Activated naive CD4-positive, alpha-beta T cell treated with anti-CD3 and anti-CD28 coated beads, Interleukin-2, amount 10 ng/mL, durations not matched to agents 7 days and 5 days (primary cell): ENCODE measurements at places on chromosomes 11 and 22.

DNA sequence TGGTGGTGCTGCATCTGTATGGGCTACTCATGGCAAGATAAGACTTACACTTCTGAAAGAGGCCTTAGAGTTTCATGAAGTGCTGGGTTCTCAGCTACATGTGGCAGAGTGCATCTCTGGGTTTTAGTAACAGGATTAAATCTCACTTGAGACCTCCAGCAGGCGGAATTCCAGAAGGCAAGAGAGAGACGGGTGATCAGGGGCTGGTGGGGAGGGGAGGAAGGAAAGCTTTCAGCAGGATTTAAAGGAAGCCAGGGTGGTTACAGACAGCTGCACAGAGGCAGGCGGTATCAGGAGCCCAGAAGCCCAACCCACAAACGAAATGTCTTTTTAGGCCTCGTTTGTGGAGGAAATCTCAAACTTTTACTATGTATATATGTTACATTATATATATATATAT is 56.2 kb upstream of the CD82 start:
- DNase-seq: no peak

DNA sequence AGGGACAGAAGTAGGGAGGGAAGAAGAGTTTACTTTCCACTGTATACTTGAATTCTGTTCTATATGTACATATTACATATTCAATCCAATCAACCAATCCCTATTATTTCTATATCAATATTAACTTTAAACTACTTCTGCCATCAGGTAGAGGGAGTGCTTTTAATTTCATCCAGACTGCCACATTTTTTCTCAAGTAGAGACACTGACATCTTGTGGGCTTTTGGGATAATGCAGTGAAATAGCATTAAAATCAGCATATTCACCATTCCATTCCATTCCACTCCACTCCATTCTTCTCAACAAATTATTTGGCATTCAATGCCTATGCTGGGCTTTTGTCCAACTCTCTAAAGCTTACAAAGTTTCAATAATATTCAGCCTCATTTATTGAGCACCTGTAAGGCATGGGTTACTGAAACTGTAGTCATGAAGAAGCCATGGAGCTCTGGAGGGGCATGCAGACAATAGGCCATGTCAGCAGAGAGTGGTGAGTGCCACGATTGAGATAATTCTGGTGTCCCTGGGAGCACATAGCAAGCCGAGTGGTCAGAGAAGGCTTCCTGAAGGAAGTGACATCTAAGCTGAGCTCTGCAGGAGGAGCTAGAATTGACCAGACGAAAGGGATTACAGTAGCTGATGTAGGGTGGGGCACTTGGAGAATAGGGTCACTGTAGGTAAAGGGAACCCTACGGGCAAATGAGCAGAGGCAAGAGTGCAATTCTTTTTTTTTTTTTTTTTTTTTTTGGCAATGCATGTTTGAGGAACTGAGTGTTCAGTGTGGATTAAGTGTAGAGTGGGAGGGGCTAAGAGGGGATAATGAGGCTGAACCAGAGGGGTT is 12.8 kb upstream of the CLPB start:
- no peak for DNase-seq

DNA sequence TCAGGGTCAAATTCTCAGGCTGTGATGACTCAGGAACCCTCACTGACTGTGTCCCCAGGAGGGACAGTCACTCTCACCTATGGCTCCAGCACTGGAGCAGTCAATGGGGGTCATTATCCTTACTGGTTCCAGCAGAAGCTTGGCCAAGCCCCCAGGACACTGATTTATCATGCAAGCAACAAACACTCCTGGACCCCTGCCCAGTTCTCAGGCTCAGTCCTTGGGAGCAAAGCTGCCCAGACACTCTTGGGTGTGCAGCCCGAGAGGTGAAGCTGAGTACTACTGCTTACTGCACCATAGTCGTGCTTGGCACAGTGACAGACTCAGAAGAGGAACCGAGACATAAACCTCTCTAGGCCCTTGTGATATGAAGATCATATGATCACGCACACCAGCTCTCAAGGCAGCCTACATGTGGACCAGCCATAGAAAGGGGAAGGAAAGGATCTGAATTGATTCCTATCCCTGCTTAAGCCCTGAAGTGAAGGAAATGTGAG is 58.2 kb downstream of the ZNF280B start:
- no peak for DNase-seq

DNA sequence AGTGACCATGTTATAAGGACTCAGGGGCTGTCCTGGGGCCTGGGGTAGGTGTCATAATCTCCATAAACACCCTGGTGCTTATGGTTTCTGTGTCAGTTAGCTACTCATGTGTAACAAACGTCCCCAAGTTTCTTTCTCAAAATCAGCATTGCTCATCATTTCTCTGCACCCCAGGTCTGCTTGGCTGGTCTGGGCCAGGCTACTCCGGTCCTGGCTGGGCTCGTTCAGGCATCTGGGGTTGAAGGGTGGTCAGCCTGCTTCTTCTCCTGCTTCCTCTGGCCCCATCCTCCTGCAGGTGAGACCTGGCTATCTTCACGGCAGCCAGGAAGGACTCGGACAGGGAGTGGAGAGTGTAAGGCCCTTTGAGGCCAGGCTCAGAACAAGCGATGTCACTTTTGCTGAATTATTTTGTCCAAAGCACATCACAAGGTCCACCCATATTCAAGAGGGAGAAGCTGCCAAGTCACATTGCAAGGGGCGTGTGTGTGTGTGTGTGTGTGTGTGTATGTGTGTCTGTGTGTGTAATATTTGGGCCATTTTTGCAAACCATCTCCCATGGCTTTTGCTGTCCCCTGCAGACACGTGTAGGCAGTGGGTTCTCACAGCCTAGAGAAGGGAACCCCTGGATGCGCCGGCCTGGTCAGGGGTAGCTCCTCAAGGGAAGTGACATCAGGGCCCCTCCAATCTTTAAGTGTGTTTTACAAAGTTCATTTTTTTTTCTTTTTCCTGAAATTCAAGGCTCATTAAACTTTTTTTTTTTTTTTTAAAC is 535.8 kb downstream of the TBC1D22A start:
- no peak for DNase-seq

DNA sequence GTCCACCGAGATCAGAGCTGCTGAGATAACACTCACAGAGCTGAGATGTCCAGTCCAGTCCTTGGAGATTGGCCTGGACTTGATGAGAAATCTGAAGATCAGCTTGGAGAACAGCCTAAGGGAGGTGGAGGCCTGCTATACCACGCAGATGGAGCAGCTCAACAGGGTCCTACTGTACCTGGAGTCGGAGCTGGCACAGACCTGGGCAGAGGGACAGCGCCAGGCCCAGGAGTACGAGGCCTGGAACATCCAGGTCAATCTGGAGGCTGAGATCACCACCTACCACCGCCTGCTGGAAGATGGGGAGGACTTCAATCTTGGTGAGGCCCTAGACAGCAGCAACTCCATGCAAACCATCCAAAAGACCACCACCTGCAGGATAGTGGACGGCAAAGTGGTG is 33.1 kb downstream of the CLTCL1 start:
- no peak for DNase-seq

- DNase-seq: no peak
These were observed 38.1 kb downstream of the PARVA start for GRCh38 chr11:12415342-12415966.

- no peak for DNase-seq
These were observed 414.5 kb upstream of the SYN3 start for GRCh38 chr22:33472462-33473344.

DNA sequence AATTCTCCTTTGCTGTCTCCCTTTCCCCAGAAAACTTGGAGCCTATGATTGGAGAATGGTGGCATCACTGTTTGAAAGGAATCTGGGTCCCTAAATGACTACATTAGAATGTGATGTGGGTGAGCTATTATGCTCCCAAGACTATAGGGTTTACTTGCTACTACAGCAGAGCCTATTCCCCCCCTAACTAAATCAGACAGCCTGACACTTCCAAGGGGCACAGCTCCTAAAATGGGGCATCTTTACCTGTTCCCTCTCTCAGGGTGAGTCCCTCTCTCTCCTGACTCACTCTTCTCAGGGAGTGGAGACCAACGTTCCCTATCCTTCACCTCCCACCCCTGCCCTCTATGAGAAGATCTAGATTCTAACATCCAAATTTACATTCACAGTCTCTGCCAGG is 775 bp upstream of the ISX start:
- no peak for DNase-seq

DNA sequence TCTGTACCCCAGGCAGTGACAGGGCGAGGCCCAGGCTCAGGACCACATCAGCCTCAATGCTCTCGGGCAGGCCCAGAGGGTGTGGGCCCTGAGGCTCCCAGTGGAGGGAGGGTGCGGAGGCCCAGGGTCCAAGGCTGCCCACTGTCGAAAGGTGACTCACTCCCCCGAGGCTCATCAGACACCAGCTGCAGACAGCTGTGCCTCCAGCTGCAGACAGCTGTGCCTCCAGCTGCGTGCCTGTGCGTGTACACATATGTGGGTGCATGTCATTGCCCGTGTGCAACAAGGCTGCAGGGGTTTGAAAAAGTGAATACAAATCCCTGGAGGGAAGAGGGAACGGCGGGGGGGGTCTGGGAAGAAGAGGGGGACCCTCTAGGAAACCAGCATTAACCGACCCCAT is 134.3 kb downstream of the BRD1 start:
- no peak for DNase-seq

DNA sequence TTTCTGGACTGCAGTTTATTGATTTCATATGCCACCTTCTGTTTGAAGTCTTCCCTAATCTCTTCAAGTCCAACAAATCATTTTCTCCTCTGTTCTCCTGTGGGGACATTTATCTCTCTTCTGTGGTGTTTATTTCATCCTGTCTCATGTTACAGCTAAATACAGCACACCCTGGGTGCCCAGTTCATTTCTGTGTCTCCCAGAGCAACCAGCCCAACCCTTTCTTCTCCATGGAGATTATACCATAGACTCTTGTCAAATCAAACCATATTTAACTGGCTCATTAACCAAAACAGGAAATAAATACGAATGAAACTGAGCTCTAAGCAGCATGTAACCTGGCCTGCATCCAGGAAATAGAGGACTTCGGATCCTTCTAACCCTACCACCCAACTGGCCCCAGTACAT is at the start of gene MS4A8:
Gene MS4A8 (plus strand): TSS at position 329 of the 408 bp plus-strand sequence. CDS start 1,249 bp downstream, outside the sequence.
- DNase-seq: no peak

GRCh38 chr11:115390441-115390840 is 113.8 kb downstream of the CADM1 start:
- DNase-seq: no peak

DNA sequence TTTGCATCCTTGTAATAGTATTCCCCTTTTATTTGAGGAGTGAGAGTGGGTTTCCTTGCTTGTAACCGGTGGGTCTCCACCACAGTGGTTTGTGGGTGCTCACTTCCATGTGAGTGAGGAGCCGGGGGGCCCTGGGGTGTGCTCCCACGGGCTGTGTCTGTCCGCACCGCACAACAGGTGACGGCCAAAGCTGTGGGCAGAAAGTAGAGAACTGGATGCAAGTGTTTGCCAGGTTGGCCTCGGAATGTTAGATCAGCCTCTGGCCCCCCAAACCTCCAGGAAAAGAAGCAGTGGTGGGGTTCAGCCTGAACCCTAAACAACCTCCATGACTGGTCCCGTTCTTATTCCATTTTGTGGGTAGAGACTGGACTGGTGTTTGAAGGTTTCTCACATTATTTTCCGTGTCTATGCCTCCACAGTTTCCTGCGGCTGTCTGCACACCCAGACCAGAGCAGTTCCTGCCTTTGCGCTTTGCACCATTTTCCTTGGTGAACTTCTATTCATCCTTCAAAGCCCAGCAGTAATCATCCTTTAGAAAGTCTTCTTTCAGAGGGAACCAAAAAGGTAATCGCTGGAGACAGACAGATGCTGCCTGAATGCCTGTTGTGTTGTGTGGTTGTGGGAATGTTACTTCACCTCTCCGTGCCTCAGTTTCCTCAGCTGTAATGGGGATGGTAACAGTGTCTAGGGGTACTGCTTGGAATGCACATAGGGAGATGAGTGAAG is 77.2 kb downstream of the MYEOV start:
- peak; percentile 8 for DNase-seq

DNA sequence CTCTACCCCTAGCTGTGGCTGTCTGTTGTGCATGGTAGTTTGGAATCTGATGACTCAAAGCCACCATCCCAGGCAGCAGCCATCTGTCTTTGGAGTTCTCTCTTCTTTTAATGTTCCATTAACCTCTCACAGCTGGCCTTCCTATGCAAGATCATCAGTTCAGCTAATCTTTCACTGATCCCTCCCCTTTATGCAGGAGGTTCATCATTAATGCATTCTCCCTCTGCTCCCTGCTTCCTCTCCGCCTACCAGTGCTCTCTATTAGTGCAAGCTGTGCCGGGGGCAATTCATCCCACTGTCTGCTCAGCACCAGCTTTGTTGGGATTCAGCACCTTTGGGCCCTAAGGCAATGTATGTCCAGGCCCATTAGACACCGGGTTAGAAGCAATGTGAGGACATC is 413.0 kb upstream of the LRRC4C start:
- no peak for DNase-seq

DNA sequence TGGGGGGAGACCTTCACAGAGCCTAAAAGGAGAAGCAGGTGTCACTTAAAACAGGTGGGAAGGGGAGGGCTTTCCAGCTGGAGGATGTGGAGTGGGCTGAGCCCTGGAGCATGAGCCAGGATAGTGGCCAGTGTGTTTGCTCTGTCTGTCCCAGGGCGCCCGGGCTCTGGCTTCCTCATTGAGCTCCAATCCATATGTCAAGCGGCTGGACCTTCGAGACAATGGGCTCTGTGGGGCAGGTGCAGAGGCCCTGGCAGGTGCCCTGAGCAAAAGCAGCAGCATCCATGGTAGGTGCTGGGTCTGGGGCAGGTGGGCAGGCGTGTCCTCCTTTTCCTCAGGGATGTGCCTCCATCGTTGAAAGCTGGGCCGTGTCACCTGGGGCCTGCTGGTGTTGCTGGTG is 2.0 kb downstream of the LRRC74B start:
- no peak for DNase-seq

- DNase-seq: no peak
These were observed 6.6 kb downstream of the SERHL2 start for GRCh38 chr22:42560381-42560780.

DNA sequence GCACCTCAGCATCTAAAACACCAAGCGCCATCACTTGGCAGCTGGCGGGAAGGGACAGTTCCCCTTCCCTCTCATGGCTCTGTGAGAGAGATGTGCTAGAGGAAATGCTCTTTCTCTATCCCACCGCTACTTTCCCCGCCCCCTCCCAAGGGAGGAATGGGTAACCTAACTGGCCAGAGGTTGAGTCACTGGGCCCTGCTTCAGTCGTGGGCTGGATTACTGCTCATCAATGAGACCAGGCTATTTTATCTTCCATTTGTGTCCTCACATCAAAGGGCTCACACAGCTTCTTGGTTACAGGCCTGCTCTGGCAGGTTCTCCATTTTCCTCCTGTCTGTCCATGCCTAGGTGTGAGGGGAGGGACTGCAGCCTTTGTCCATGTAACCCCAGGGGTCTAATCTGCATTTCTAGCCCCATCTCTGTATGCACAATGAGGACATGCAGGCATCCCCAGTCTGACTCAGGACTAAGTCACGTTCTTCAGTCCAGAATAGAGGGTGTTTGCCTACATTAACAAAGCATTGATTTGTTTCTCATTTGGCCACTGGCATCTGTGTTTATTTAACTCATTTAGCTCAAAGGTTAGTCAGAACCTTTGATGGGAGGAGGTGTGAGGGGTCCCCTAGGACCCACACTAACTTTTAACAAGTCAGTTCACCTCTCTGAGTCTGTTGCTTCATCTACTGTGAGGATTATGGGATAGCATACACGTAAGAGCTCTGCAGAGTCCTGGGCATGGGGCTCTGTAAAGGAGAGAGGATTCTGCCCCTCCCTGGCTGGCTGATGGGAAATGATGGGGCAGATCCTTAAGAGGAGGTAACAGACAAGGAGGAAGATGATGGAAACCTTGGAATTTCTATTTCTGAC is 99.1 kb downstream of the XRRA1 start:
- DNase-seq: no peak

- DNase-seq: no peak
These were observed 2.7 kb downstream of the MAJIN start for GRCh38 chr11:64969209-64969608.

- peak; percentile 93 for DNase-seq
These were observed at the start of gene RASGRP2 for GRCh38 chr11:64743591-64744543. TSS of gene RASGRP2 (minus strand) at chr11:64744142. CDS start at chr11:64742866, 1,276 bp downstream.
